Activated CD8-positive, alpha-beta memory T cell treated with anti-CD3 and anti-CD28 coated beads for 1 hour (primary cell): ENCODE measurements at places on chromosomes 1 and 21.

- no peak for DNase-seq
Observed at GRCh38 chr1:165647517-165647916, 16.5 kb downstream of the MGST3 start.

DNA sequence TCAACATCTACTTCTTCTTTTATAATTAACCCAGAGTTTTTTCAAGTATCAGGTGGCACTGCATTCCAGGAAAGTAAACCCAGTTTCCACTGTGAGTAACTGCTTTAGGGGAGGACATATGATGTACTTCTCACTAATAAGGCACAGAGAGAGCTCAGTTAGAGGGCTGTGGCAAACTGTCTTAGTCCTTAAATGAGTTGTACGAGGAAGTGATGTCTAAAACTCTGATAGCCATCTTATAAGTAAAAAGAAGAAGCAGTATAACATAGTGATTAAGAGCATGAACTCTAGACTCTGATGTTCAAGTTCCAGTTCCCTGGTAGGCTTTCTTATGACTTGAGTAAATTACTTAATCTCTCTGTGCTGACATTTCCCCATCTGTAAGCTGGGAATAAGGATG, 58.7 kb upstream of the PTGS2 start:
- no peak for DNase-seq

GRCh38 chr1:72119491-72119890, 162.8 kb downstream of the NEGR1 start:
- DNase-seq = no peak

DNA sequence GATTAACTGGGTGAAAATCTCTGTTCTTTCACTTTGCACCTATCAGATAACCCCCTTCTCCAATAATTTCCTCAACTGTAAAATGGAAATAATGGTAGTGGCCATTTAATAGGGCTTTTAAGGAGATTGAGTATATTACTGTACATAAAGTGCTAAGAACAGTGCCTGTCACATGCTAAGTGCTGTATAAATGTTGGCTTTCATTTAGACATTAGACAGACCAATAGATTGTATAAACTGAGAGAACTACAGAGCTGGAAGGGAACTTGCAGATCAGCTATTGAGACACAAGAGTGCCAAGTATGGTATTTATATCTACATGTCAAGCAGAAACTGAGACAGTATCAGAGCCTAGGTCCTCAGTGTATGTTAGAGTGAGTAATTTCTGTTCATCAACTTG, 934.7 kb downstream of the PLA2G4A start:
- DNase-seq = no peak

- DNase-seq = no peak
Observed at GRCh38 chr1:16175610-16176553, 20.0 kb upstream of the EPHA2 start.
